Dermis lymphatic vessel endothelial cell (primary cell): ENCODE measurements at places on chromosomes 3 and 15. TPM values are rescaled to one million over a fixed set of nuclear protein-coding genes. Genes with fewer than 3 reads are reported as not detected.

PLCL2 gene
- total RNA-seq: 13.7 and 15.0 TPM in 2 replicates

PLA2G4D gene
- not detected in 2 replicates for total RNA-seq

CCR8 gene
- total RNA-seq: not detected in 2 replicates

SH3BP5 gene
- total RNA-seq: 39.3 and 63.6 TPM in 2 replicates

WDR93 gene
- not detected in 2 replicates for total RNA-seq

CCDC54 gene
- total RNA-seq: not detected in 2 replicates

WDR72 gene
- not detected in 2 replicates for total RNA-seq
